M059J (cell line): ENCODE measurements at places on chromosomes 7 and 10.

DNA sequence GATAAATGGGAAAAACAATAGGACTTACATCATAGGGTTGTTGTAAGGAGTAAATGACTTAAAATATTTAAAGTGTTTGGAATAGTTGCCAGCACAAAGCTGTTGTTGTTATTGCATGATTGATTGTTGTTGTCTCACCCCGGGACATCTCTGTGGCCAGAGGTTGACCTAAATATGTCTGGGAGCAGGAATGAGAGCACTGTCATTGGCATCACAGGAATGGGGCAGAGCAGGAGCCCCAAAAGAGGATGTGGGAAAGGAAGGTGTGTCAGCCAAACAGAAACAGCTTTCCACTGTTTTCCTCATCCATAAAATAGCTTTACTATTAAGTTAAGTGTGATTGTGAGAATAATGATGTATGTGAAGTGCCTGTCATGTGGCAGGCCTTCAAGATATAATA, 121.6 kb downstream of the TMEM168 start:
- DNase-seq = no peak

DNA sequence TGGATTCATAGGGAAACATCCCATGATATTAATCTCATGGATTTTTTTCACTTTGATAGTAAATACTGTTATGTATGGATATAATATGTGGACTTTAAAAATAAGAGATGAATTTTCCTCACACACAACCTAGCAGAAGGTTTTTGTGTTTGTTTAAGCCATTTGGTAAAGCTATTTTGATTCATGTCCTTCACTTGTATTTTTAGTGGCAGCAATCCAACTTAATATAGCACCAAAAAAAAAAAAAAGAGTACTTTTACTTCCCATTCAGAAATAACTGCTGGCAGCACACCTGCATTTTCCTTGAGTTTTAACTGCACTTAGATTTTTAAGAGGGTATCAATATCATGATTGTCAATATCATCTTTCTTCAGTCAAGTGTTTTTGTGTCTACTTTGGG, 60.0 kb downstream of the MCMBP start:
- no peak for DNase-seq

DNA sequence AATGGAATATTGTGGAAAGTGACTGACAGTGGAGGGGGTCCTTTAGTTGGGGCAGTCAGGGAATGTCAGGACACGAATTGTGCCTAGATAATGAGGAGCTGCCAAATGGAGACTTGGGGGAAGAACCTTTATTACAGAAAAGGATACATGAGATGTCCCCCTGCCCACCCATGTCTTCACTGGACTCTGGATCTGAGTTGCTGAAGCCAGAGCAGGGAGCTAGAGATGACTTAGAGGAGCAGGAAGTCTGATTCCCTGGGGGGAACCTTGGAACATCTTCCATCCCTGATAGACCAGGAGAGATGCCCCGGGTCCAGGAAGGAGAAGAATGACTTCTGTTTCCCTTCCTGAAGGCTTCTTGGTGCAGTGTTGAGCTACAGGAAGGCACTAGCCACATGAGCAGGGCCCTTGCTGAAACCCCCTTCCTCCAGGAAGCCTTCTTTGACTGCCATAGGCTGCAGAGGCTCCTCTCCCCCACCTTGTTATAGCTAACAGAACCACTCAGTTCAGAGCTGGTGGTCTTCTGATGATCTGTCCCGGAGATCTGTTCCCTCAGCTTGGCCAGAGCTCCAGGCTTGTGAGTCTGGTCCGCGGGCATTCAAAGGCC, 747 bp upstream of the NEURL1 start:
- no peak for DNase-seq

DNA sequence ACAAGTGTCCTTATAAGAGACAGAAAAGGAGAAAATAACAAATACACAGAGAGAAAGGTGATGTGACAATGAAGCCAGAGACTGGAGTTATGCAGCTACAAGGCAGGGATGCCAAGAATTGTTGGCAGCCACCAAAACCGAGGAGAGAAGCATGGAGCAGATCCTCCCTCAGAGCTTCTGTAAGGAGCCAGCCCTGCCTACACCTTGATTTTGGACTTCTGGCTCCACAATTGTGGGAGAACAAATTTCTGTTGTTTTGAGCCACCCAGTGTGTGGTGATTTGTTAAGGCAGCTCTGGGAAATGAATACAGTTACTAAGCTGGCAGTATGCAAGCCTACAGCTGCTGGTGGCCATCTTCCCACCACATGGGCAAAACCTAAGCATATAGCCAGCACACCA, 163.6 kb downstream of the GRM8 start:
- no peak for DNase-seq

DNA sequence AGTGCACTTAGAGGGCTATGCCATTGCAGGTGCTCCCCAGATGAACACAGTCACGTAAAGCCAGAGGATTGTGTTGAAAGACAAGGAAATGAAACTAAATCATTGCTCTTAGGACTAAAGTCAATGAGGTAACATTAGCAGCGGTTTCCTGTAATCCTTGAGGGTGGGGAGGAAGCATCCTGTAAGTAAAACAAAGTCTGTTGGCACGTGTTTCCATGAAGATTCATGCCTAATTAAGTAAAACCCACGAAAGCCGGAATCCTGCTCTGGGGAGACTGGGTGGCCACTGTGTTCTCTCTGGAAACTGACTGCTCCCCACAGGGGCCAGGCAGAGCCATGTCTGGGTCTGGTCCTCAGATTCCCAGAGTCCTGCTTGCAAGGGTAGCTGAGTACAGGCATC, 18.3 kb downstream of the STEAP1B start:
- peak; percentile 59 for DNase-seq

DNA sequence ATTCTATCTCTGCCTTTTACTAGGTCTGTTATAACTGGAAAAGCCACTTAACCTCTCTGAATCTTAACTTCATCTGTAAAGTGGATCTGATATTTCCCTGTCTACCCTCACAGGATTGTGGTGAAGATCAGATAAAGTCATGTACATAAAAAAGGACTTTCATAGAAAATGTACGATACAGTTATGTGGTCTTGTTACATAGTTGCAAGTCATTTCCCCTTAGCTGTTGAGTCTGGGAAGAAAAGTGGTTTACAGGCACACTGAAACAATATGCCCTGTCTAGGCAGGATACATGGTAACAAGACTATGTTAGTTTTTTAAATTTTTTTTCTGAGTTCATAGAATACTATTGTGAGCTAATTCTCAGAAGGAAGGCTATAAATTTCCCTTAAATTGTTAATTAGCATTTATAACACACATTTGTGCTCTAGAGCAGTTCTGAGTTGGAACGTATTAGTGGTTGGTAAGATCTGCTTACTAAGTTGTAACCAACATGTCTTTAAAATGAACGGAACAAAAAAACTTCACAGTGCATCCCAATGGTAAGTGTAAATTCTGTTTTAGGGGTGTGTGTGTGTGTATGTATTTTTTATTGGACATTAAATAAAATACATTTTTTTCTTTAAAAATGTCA, 7.1 kb upstream of the GSTO1 start:
- no peak for DNase-seq

GRCh38 chr10:2210088-2210487, 472.8 kb upstream of the ADARB2 start:
- peak; percentile 42 for DNase-seq

DNA sequence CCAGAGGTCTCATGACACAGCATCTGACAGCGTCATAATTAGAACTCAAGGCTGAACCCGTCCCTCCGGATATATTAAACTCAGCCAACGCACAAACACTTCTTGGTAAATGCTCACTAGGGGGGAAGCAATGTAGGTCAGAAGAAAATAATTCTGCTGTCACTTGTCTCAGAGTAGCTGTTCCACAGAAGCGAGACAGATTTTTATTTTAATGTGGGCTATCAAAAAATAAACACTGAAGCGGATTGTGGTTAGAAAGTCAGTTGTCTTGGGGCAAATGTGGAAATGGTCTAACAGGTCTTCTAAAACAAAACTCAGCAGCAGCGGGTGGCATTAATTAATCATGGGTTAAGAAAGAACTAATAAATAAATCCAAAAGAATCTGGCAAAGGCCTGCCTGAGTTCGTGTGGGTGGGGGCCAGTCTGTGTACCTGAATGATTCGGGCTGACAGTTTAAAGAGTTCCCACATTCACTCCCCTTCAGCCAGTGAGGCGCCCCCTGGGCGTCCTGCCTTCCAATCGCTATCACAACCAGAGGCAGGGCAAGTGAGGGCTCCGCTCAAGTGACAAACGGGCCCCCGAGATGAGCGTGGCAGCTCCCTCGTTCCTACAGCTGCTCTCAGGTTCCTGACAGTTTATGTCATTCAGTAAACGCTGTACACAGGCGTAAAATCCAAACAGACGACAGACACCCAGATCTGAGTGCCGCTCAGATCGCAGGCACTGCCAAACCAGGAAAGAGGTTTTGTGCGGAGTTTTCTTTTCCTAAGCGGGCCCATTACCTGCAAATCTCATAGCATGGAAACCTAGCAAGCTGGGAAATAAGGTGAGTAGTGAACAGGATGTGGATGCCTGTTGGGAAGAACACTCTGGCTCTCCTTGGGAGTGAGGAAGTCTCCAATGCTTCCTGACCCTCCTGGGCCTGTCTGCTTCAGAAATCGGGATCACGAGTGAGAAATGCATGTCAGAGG, 52.9 kb downstream of the NRAP start:
- peak; percentile 32 for DNase-seq

GRCh38 chr10:110783509-110784107, 88.1 kb upstream of the PDCD4 start:
- DNase-seq = no peak

DNA sequence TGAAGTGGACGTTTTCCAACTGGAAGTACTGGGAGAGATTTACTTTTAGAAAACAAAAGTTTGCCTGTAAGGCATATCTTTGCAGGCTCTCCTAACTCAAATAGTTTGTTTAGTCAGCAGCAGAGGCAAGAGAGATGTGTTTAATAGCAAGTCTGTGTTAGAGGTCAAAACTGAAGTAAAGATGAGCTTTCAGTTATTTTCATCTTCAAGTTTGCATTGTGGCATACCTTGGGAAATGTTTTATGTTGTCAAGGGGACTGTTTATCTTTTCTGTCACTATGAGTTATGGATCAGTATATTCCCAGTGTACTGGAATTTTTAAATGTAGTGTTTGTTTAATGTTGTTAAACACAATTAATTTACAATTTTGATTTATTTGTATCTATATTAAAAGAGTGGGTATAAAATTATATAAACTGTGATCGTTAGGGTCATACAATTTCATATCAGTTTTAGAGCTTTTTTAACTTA, 169.7 kb upstream of the PPP1R3A start:
- DNase-seq = peak; percentile 2
